Keratinocyte (primary cell): ENCODE measurements at places on chromosomes 16 and 17. TPM values are rescaled to one million over a fixed set of nuclear protein-coding genes. Genes with fewer than 3 reads are reported as not detected.

- no peak for DNase-seq
Observed at GRCh38 chr16:86547286-86547685, 7.7 kb downstream of the MTHFSD start.

- DNase-seq, result no peak
Observed at GRCh38 chr17:67377488-67378453, 690 bp downstream of the PITPNC1 start.

DNA sequence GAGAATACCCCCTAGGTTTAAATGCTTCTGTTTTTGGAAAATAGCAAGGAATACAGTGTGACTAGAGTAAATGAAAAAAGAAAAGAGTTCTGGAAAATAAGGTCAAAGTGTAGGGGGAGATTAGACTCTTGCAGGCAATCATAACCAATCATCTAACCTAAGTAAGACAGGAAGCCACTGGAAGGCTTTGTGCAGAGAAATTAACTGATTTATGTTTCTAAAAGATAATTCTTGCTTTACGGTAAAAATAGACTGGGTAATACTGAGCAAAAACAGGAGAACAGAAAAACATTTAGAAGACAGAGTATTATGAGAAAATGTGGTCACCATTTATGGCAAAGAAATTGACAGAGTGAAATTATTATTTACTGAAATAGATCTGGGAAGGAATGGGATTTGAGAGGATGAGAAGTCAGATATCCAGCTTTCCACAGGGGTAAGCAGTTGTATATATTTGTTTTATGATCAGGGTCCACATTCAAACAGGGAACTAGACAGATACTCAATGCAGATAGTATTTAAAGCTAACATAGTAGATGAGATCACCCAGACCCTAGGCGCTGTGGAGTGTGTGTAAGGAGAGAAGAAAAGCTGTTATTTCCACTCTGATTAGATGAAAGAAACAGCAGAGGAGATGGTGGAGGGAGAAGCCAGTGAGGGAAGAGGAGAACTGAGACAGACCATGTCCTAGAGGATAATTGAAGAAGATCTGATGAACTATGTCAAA is 1225.3 kb downstream of the CDH11 start:
- no peak for DNase-seq

DNA sequence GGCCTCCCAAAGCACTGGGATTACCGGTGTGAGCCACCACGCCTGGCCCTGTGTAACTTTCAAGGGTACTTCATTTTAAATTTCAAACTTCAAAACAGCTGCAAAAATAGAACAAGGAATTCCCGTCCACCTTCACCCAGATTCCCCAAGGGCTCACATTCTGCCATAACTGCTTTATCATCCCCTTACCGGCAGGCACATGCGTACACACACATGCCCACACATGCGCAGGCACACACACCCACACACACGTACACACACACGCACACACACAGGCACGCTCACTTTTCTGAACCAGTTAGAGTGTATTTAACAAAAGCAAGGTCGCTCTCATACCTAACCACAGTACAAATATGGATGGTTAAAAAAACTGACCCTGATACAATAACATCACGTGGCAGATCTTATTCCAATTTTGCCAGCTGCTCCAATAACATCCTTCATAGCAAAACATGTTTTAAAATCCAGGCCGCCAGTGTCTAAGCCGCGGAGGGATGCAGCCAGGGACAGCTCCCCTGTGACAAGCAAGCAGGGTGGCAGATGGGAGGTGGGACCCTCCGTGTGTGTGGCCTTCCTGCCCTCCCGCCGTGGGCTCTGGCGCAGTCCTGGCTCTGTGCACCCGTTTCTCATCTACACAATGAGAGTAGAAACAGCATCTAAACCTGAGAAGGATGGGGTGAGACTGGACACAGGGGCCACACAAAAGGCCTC is 23.1 kb downstream of the PDIA2 start:
- peak; percentile 19 for DNase-seq

DNA sequence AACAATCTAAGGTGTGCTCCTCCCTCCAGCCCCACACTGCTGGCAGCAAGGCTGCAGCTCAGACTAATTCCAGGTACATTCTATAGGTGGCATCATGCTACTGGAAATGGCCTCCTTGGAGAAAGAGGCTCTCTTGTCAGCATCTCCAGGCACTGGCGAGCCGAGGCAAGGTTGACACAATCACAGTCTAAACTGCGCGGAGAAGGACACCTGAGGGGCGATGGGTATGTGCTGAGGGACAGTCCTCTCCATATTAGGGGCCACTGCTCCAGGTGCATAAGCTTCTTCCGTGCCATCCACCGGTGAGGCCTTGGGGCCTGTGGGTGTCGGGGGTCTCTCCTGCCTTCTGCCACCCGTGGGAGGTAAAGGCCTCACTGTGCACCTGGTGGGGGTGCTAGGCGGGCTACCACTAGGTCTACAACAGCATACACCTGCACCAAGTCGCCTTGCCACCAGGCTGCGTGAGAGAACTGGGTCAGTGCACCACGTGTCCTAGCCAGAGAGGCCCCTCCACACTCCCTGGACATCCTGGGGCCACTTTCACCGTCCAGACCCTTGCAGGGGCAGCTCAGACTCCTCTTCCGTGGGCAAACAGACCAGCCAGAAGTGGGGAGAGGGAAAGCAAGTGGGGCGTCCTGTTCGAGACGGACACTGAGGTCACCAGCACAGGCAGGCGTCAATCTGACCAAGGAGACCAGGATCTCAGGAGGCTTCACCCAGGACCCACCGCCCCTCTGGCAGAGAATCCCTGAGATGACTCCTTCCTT is 12.1 kb upstream of the CBX8 start:
- DNase-seq, result no peak

- DNase-seq, result no peak
Observed at GRCh38 chr16:46748775-46749705, 896 bp upstream of the MYLK3 start.

- DNase-seq, result no peak
Observed at GRCh38 chr17:1945621-1946020, 79.5 kb downstream of the RTN4RL1 start.

DNA sequence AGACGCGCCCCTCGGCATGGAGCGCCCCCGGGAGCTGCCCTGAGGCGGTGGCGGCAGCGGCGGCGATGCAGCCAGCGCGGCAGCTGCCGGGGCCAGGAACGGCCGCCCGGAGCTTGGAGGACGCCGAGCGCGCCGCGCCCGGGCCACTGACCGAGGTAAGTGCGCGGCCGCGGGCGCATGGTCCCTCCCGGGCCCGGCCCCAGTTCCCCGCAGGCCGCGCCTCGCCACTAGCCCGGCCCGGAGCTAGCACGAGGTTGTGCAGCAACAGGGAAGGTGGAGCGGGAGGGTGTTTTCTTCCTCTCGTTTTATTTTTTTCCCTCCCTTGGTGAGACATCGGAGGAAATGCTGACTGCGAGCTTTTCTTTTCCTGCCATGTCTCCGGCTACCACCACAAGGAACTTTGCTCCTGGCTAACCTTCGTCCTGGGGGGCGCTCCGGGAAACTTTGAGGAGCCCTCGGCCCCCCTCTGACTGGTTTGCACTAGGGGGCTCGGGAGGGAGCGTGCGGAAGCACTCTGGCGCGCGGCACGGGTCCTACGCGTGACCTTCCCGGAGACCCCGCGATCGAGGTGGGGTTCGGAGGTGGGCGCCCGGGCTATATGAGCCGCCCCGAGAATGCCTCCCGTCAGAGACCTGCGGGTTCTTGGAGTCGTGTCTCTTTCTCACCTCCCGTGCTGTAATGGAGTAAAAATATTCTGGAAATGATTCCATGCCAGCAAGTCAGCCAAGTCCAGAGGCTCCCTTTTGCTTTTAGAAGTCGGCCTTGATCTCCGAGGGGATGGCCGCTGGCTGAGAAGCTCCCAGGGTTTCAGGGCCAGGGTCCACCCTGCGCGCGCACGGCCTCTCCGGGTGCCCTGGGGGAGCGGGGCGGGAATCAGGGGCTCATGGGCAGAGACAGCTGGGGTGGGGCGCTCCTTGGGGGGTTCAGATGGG is 868 bp downstream of the KCNJ12 start:
- DNase-seq, result no peak

- DNase-seq, result no peak
Observed at GRCh38 chr16:79055251-79055970, 545.1 kb downstream of the MAF start.

- DNase-seq, result peak; percentile 56
Observed at GRCh38 chr16:54341892-54342776, 55.5 kb upstream of the IRX3 start.

DNA sequence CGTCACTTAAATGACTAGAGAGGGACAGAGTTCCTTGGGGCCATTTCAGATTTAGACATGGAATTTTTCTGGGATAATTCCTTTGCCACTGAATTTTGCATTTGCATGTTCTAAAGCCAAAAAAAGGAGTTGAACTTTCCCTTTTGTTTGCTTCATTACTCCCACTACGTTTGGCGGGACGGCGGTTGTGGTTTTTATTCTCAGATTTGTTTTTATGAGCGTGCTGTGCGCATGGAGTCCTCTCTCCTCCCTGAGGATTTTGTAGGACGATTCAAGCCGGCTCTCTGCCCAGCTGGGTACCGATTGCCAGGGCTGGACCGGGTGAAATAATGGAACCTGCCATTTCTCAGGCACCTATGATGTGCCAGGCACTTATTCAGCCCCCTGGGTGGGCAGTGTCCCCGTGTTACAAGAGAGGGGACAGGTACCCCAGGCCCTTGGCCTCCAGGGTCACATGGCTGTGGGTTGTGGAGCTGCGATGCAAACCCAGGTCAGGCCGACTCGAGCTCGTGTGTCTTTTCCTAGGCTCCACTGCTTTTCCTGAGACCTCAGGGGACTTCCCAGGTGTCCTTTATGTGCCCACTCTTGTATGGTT is 18.8 kb downstream of the CMIP start:
- no peak for DNase-seq

GRCh38 chr16:12674071-12674470 is 129.6 kb downstream of the CPPED1 start:
- no peak for DNase-seq

GRCh38 chr17:80105762-80106161 is 4.4 kb downstream of the GAA start:
- DNase-seq, result no peak

DNA sequence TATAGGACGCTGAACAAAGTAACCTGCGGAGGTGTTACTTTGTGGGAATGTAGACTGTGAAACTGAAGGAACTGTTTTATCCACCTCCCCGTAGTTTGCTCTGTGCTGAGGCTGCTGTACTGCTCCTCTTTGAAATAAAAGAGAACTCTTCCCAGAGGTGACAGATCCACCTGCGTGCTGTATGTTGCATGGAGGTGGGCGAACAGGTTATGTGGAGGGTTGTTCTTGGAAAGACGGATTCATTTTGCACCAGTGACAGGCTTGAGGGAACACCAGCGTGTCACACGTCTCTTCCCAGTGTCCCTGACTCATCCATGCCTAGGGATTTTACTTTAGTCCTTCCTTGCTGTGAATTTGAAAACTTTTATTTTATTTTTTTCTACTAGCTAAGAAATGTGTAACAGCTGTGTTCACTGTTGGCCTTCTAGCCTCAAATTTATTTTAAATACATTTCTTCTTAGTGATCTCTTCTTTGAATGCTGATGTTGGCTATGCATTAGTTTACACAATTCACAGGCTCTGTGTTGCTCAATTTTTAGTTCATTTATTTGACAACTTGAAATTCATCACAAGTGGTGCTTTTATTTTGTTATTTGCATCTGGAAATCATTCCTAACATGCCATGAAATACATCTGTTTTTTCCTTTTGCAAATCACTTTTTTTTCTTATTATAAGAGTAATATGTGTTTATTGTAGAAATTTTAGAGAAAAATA is 512.4 kb downstream of the CDH13 start:
- DNase-seq, result no peak

- no peak for DNase-seq
Observed at GRCh38 chr16:82655072-82655714, 28.4 kb downstream of the CDH13 start.

- no peak for DNase-seq
Observed at GRCh38 chr17:27793168-27793905, 7.0 kb downstream of the NOS2 start.

GRCh38 chr16:89453501-89454321 is 36.6 kb downstream of the ANKRD11 start:
- DNase-seq, result no peak

DNA sequence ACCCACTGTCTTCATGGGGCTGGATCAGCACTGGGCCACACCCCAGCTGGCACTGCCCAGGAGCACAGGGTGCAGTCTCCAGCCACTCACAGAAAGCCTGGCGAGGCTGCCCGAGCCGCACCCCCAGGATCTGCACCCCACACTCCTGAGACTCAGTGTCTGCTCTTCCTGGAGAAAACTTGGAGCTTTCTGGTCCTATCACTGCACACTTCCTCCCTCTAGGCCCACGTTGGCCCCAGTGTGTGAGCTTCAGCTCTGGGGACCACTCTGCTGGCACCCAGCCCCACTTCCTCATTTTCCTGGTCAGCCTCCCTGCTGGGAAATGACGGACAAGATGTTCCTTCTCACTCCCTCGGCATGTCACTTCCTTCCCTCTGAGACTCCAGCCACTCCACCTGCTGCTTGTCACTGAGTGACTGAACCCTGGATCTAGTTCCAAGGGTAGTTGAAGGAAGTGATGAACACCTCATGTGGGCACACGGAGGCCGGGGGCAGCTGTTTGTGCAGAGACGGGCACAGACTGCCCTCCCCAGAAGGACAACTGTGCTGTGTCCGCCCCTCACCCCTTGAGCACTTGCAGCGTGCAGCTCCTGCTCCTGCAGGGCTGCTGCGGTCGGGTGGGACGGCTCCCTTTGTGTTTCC is 29.0 kb downstream of the ZC3H18 start:
- no peak for DNase-seq

- no peak for DNase-seq
Observed at GRCh38 chr17:1940810-1941185, 84.3 kb downstream of the RTN4RL1 start.

DNA sequence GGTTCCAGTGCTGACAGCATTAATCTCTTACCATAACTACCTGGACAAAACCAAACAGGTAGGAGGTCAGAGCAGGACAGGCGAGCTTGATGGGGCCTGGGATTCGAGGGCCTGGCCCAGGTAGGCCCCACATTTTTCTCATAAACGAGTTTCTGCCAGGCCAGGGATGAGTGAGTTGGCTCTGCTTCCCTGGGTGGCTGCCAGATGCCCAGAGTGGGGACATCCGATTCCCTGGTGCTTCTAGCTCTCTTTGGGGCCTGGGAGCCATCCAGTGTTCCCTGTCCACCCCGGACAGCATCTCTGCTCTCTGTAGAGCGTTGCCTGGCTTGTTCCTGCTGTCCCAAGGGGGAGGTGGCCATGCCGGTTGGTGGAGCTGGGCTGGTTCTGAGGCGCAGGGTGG is 25.1 kb downstream of the TSC2 start:
- DNase-seq, result no peak

Gene FAM83G
- polyA plus RNA-seq, result 23.2 to 29.8 TPM (median 23.7 TPM) in 3 replicates

Gene ZFP90
- 11.3 to 16.9 TPM (median 15.3 TPM) in 3 replicates for polyA plus RNA-seq

Gene SLC9A5
- polyA plus RNA-seq, result 0.51 to 0.68 TPM (median 0.62 TPM) in 3 replicates

Gene ERBB2
- 21.4 to 35.8 TPM (median 26.9 TPM) in 3 replicates for polyA plus RNA-seq

Gene TNK1
- 10.6 to 15.8 TPM (median 12.1 TPM) in 3 replicates for polyA plus RNA-seq

Gene AURKB
- 1.4 to 28.2 TPM (median 12.6 TPM) in 3 replicates for polyA plus RNA-seq

Gene SEPTIN12
- not detected in 3 replicates for polyA plus RNA-seq

Gene SULT1A3
- 4.7 to 10.1 TPM (median 8.0 TPM) in 3 replicates for polyA plus RNA-seq
